ENCODE measurements at places on chromosomes 6 and 20.

DNA sequence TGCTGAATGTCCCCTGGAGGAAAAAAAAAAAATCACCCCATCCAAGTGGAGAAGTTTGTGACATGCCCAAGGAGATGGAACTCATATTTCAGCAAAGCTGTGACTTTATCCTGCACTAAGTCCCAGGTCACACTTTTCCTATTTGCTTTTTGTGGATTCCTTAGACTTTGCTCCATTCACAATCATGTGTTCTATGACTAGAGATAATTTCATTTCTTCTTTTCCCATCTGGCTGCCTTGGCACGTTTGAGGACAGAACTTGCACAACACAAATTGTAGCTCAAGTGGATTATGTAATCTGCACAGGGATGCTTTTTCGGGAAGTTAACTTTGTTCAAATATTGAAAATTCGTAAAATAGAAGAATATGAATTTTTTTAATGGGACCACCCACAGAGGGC is 100.7 kb upstream of the PTPN1 start:
- DNase-seq = no peak

- DNase-seq = no peak
Observed at GRCh38 chr20:9038791-9039535, 29.9 kb upstream of the PLCB4 start.

GRCh38 chr6:151070631-151071051 is 169.1 kb upstream of the AKAP12 start:
- DNase-seq = no peak

- no peak for DNase-seq
Observed at GRCh38 chr20:34557936-34558319, 590 bp upstream of the MAP1LC3A start.

DNA sequence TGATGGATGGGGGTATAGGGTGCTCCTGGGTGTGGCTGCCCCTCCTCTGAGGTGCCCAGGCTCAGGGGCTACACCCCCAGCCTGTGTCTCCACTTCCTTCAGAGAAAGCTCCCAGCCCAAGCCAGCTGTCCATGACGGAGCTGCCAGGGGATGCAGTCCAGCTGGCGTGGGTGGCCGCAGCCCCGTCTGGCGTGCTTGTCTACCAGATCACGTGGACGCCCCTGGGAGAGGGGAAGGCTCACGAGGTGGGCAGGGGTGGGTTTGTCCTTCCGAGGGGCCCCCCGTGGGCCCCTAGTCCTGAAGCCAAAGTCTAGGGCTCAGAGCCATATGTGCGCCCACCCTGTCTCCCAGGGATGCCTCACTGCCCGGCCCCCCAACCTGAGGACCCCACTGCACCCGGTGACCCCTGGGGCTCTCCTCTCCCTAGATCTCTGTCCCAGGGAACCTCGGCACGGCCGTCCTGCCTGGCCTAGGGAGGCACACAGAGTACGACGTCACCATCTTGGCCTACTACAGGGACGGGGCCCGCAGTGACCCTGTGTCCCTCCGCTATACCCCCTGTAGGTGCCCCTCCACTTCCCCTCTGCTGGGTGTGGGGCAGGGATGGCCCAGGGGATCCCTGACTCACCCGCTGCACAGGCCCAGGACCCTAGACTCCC is 19.8 kb downstream of the COL20A1 start:
- no peak for DNase-seq

GRCh38 chr20:43840382-43841070 is 74.1 kb upstream of the TOX2 start:
- DNase-seq = peak; percentile 31

GRCh38 chr20:20207291-20207690 is 155.0 kb downstream of the CFAP61 start:
- DNase-seq = no peak
